T-cell (primary cell): ENCODE measurements at places on chromosomes 2 and 18.

- no peaks in the 10 kb centered on the region for H3K4me1 ChIP-seq
- DNase-seq: no peak
- H3K4me3 ChIP-seq: no peak overlapping the region
- H3K36me3 ChIP-seq: no peaks in the 10 kb centered on the region
- H3K27ac ChIP-seq: no peak overlapping the region
- peaks cover 14% of the 10 kb centered on the region for H3K27me3 ChIP-seq
These were observed 46.5 kb downstream of the TPO start for GRCh38 chr2:1459727-1460126.

GRCh38 chr2:221439761-221440479, 132.2 kb downstream of the EPHA4 start:
- no peaks in the 10 kb centered on the region for H3K27me3 ChIP-seq
- H3K36me3 ChIP-seq: no peaks in the 10 kb centered on the region
- DNase-seq: no peak
- no peaks in the 10 kb centered on the region for H3K4me1 ChIP-seq

DNA sequence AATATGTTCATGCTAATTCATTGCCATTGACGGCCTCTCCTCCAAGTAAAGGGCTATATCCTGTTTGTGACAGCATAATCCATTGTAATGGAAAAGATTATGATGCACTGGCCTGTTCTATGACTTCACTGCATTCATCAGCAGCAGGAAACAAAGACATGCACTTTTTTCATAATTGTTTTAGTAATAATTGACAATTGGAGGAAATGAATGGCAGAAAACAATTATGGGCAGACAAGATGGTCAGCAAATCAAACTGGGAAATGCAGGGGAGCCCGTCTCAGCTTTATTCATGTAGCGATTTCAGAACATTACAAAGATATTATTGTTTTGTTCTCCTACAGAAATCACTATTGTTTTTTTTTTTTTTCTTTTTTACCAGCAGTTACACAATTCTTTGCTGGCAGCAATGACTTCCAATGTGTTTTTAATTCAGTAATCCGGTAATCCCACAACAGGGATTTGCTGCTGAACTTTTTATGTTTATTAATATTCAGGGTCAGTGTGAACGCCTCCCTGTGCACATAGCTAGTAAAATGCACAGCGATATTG, 33.8 kb upstream of the RASGRP3 start:
- no peak overlapping the region for H3K27ac ChIP-seq
- H3K4me1 ChIP-seq: no peaks in the 10 kb centered on the region
- DNase-seq: no peak
- no peak overlapping the region for H3K4me3 ChIP-seq
- H3K36me3 ChIP-seq: no peaks in the 10 kb centered on the region

GRCh38 chr2:137183206-137183898, 418.0 kb downstream of the THSD7B start:
- DNase-seq: no peak
- no peaks in the 10 kb centered on the region for H3K36me3 ChIP-seq
- no peak overlapping the region for H3K4me3 ChIP-seq
- no peak overlapping the region for H3K27ac ChIP-seq

DNA sequence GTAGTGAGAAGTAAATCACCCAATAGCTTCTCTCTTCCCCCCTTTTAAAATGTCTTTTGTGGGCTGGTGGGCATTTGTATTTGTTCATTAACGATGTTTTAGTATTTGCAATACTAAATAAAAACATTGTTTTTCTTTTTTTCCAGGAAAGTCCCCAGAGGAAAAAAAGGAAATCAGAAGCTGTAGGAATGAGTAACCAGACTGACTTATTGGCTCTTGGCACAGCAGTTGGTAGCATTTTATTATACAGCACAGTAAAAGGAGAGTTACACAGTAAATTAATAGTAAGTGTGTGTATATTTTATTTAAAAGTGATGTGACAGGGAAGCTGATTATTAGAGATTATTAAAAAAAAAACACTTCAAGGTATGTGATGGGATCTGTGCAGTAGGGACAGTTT, 7.4 kb downstream of the WDR43 start:
- no peak overlapping the region for H3K27ac ChIP-seq
- H3K36me3 ChIP-seq: no peaks in the 10 kb centered on the region
- H3K27me3 ChIP-seq: no peaks in the 10 kb centered on the region
- DNase-seq: no peak

GRCh38 chr2:206982360-206982955, 43.1 kb downstream of the CPO start:
- no peak overlapping the region for H3K27ac ChIP-seq
- no peaks in the 10 kb centered on the region for H3K27me3 ChIP-seq
- H3K36me3 ChIP-seq: no peaks in the 10 kb centered on the region
- H3K4me1 ChIP-seq: peaks cover 14% of the 10 kb centered on the region
- no peak overlapping the region for H3K4me3 ChIP-seq

DNA sequence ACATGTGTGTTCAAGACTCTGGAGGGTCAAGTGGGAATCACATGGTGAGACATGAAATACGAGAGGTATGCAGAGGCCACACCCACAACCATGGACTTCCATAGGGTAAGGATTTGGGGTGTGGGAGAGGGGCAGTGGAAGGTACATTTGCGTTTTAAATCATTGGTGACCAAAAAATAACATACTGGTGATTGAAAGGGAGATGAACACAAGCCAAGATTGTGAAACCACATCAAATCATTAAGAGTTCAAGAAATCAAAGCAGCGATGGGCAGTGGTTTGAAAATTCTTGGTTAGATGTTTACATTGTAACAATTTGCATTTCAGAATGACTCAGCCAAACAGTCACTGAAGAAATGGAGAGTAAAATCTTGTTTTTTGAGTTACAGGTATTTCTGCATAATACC, 1.9 kb upstream of the CABYR start:
- peaks cover 14% of the 10 kb centered on the region for H3K36me3 ChIP-seq
- peaks cover 12% of the 10 kb centered on the region for H3K27me3 ChIP-seq
- no peak overlapping the region for H3K4me3 ChIP-seq

DNA sequence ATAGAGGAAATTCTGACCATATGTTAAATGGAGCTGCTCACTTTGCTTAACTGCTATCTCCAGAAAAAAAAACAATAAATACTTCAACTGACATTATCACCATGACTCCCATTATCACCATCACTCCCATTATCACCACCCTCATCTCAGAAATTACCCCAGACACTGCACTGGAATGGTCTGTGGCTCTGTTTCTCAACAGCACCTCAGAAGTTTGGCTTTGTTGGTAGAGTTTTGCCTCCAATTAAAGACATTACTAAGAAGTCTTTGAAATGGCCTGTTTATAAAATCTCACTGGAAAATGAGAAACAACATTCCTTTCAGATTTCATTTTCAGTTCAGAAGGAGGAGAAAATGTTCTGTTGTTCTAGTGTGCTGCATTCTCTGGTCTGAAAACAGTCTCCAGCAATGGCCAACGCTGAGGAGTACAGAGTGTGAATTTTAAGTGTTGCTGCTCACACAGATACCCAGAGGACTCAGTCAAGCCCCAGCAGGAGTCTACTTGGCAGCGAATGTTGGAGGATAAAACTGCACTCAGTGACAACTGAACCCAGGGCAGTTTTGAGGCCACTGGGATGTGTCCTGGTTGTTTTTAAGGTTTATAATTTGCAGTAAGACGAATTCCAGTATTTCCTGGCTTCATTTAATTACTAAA, 364.5 kb upstream of the CDH2 start:
- H3K27me3 ChIP-seq: no peaks in the 10 kb centered on the region
- no peak overlapping the region for H3K4me3 ChIP-seq
- no peak for DNase-seq
- H3K36me3 ChIP-seq: no peaks in the 10 kb centered on the region

GRCh38 chr2:207289295-207290018, 123.7 kb upstream of the KLF7 start:
- no peak overlapping the region for H3K27ac ChIP-seq
- no peaks in the 10 kb centered on the region for H3K36me3 ChIP-seq
- no peak overlapping the region for H3K4me3 ChIP-seq

GRCh38 chr18:8051453-8051852, 484.3 kb downstream of the PTPRM start:
- no peak for DNase-seq
- no peaks in the 10 kb centered on the region for H3K27me3 ChIP-seq
- no peak overlapping the region for H3K4me3 ChIP-seq
- no peak overlapping the region for H3K27ac ChIP-seq
- H3K36me3 ChIP-seq: no peaks in the 10 kb centered on the region

- H3K4me1 ChIP-seq: no peaks in the 10 kb centered on the region
- no peaks in the 10 kb centered on the region for H3K27me3 ChIP-seq
- DNase-seq: no peak
- H3K4me3 ChIP-seq: no peak overlapping the region
- no peak overlapping the region for H3K27ac ChIP-seq
These were observed 113.6 kb downstream of the ALPK2 start for GRCh38 chr18:58515175-58515775.

- H3K27me3 ChIP-seq: peaks cover 16% of the 10 kb centered on the region
- no peaks in the 10 kb centered on the region for H3K4me1 ChIP-seq
- H3K4me3 ChIP-seq: no peak overlapping the region
- no peak for DNase-seq
- no peak overlapping the region for H3K27ac ChIP-seq
- no peaks in the 10 kb centered on the region for H3K36me3 ChIP-seq
These were observed 59.2 kb downstream of the SERPINB8 start for GRCh38 chr18:64029096-64029495.

DNA sequence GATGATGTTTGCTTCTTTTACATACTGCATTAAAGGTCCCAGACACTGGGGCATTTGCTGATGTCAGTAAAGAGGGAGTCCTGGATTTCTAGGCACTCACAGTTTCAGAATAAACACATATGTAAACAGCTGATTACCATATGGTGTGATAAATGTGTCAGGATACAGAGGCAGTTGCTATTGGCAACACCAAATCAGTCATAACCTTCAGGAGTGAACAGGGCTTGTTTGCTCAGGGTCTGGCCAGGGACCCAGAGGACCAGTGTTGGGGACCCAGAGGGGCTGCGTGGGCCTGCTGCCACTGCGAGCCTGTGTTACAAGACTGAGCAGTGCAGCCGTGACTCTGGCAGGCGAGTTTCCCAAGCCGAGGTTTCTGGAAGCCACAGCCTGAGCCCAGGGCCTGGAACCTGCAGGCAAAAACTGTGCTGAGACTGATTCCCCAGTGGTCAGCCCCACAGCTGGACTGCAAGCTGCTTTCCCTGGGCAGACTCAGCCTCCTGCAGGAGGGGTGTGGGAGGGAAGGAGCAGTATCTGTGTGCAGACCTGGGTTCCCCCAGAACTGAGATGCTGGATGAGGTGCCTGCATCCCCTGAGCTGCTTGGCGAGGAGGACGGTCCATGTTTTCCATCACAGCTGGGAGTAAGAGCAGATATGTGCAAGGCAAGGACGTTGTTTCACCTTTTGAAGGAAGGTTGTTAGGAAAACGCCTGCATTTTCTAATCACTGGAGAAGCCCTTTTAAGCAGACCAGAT, 23.6 kb downstream of the ASAP2 start:
- H3K4me1 ChIP-seq: no peaks in the 10 kb centered on the region
- no peaks in the 10 kb centered on the region for H3K27me3 ChIP-seq
- no peak for DNase-seq
- no peak overlapping the region for H3K27ac ChIP-seq
- no peaks in the 10 kb centered on the region for H3K36me3 ChIP-seq

- H3K4me3 ChIP-seq: no peak overlapping the region
- no peaks in the 10 kb centered on the region for H3K36me3 ChIP-seq
- no peak for DNase-seq
- peaks cover 12% of the 10 kb centered on the region for H3K27me3 ChIP-seq
- H3K27ac ChIP-seq: no peak overlapping the region
These were observed 144.9 kb upstream of the HAAO start for GRCh38 chr2:42937171-42937875.

GRCh38 chr18:9441061-9441460, 34.3 kb upstream of the RALBP1 start:
- no peaks in the 10 kb centered on the region for H3K36me3 ChIP-seq
- DNase-seq: no peak
- H3K4me1 ChIP-seq: no peaks in the 10 kb centered on the region
- peaks cover 2% of the 10 kb centered on the region for H3K27me3 ChIP-seq
- no peak overlapping the region for H3K4me3 ChIP-seq

GRCh38 chr2:136134126-136134525, 16.2 kb upstream of the CXCR4 start:
- no peak overlapping the region for H3K4me3 ChIP-seq
- H3K27me3 ChIP-seq: no peaks in the 10 kb centered on the region
- peak overlapping the region; percentile 100 for H3K27ac ChIP-seq
- peak; percentile 65 for DNase-seq
- no peaks in the 10 kb centered on the region for H3K36me3 ChIP-seq
- H3K4me1 ChIP-seq: peaks cover 66% of the 10 kb centered on the region

DNA sequence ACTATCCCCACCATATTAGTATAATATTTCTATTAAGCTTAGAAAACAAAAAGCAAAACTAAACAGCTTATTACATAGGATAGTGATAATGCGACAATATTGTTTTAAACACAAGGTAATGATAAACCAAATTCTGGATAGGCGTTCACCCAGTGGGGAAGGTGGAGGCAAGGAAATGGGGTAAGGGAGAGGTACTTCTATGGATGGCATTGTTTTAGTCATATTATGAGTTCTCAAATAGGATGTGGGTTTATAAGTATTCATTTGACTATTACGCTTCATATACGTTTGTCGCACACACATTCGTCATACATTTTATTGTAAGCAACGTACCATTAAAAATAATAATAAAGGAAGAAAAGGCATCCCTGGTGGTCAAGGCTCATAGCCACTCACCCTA, 88.8 kb upstream of the DNMT3A start:
- H3K4me3 ChIP-seq: no peak overlapping the region
- peaks cover 11% of the 10 kb centered on the region for H3K36me3 ChIP-seq
- H3K27ac ChIP-seq: no peak overlapping the region
- DNase-seq: no peak
- no peaks in the 10 kb centered on the region for H3K27me3 ChIP-seq

DNA sequence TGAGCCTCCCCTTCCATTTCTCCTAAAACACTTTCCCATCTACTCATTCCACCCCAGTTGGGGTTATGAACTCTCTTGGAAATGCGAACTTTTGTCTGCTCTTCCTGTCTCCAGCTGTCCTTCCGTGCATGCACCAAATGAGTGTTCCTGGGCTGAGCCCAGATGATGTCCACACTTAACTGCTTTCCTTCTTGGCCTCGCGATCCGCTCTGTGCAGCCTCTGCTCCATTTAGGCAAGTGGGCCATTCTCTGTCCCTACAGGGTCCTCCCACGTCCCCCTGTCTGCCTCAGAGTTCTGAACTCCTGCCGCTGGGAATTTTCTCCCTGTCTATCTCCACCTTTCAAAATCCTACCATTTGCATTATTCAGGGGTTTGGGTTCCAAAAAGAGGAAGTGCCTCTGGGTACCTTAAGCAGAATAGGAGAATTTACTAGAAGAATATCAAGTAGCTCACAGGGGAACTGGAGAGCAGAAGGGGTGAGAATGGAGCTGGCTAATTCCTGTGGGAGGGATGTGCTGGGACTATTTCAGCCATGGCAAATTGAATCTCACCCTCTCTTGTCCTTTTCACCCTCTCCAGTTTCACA, 4.7 kb upstream of the NCK2 start:
- no peaks in the 10 kb centered on the region for H3K36me3 ChIP-seq
- peak overlapping the region; percentile 86 for H3K27ac ChIP-seq
- peaks cover 39% of the 10 kb centered on the region for H3K4me1 ChIP-seq
- no peak overlapping the region for H3K4me3 ChIP-seq
- no peak for DNase-seq
